ENCODE measurements at places on chromosomes 3 and 15. TPM values are rescaled to one million over a fixed set of nuclear protein-coding genes. Genes with fewer than 3 reads are reported as not detected.

DNA sequence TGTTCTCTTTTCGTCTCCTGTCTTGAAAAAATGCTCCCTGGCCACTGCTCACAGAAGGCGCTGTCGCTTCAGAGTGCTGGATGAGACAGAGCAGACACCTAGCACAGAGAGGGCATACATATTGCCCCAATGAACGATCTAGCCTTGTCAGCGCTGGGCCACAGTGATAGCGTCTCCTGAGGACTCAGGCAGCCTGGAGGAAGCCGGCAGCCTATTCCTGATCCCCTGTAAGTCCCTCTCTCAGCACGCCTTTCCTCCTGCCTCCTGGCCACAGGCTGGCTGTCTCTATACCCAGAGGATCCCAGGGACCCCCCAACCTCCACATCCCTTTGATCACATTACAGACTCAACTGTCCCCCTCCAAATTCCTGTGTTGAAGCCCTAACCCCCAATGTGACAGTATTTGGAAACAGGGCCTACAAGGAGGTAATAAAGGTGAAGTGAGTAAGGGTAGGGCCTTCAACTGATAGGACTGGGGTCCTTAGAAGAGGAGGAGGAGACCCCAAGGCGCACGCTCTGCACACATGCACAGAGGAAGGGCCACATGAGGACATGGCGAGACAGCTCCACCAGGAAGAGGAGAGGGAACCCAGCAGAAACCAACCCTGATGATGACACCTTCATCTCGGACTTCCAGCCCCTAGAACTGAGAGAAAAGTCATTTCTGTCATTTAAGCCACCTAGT, 7.5 kb downstream of the PLA2G4F start:
- H3K27me3 ChIP-seq, result no peaks in the 10 kb centered on the region
- peak; percentile 13 for DNase-seq
- peaks cover 27% of the 10 kb centered on the region for H3K4me1 ChIP-seq
- no peak overlapping the region for H3K27ac ChIP-seq
- no peaks in the 10 kb centered on the region for H3K36me3 ChIP-seq

GRCh38 chr3:149716984-149717383, 35.3 kb downstream of the COMMD2 start:
- no peak overlapping the region for H3K27ac ChIP-seq
- H3K27me3 ChIP-seq, result no peaks in the 10 kb centered on the region
- H3K4me1 ChIP-seq, result peaks cover 9% of the 10 kb centered on the region
- DNase-seq, result no peak
- H3K4me3 ChIP-seq, result peak overlapping the region; percentile 20

DNA sequence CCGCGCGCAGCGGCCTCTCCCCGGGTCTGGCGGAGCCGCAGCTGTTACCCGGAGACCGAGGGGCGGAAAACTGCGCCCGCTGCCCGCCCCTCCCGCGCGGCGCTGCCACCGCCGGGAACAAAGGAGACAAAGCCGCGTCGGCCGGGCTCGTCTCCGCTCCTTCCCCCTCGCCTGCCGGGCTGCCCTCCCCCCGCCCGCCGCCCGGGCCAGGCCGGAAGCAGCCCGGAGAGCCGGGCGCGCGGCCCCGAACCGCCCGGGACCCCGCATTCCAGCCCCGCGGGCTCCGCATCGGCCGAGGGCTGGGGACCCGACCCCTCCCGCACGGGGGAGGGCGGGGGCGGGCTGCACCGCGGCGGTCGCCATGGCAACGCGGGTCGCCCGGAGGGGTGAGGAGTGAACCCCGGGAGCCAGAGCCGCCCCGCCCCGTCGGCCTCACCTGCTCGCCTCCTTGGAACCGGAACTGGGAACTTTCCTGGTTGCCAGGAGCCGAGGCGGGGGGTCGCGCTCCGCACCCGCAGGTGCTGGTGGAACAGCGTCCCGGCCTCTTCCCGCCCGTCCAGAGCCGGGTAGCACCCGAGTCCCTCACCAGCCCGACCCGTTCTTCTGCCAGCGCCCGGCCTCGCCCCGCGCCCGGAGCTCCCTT, 448 bp downstream of the PLXNB1 start:
- H3K27ac ChIP-seq, result peak overlapping the region; percentile 90
- peaks cover 79% of the 10 kb centered on the region for H3K4me1 ChIP-seq
- no peaks in the 10 kb centered on the region for H3K27me3 ChIP-seq

- no peak overlapping the region for H3K4me3 ChIP-seq
- no peak for DNase-seq
- H3K27ac ChIP-seq, result no peak overlapping the region
- peaks cover 10% of the 10 kb centered on the region for H3K27me3 ChIP-seq
- H3K4me1 ChIP-seq, result peaks cover 29% of the 10 kb centered on the region
These were observed 58.8 kb upstream of the GOLGA8A start for GRCh38 chr15:34496207-34496995.

GRCh38 chr15:42147431-42147735, 9.1 kb downstream of the PLA2G4F start:
- no peak overlapping the region for H3K4me3 ChIP-seq
- H3K36me3 ChIP-seq, result no peaks in the 10 kb centered on the region
- no peak overlapping the region for H3K27ac ChIP-seq
- H3K4me1 ChIP-seq, result peaks cover 9% of the 10 kb centered on the region
- no peak for DNase-seq
- no peaks in the 10 kb centered on the region for H3K27me3 ChIP-seq

DNA sequence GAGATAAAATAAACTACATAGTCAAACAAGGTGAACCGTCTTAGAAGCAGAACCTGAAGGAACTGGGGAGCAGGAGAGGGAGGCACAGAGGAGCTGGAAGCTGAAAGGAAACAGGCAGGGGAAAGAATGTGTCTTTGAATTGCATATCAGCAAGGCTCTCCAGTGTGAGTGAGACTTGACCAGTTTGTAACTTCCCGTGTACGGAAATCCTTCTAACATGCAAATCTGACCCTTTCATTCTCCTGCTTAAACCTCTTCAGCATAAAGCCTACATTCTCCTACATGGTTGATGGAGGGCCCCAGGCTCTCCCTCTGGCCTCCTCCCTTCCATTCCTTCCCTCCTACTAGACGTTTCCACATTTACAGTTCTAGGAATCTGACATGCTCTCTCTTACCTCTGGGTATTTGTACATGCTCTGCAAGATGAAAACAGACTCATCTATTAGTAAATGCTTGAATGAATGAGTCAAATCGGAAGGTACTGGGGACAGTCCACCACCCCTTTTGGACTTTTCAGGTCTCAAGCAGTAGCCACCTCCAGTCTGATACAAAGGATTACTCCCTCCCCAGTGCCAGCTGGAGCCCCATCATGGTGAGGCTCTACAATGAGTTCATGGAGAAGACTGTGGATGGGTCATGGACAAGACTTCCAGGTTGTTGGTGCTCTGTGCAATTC, 6.1 kb upstream of the SLC25A38 start:
- H3K4me3 ChIP-seq, result no peak overlapping the region
- no peak overlapping the region for H3K27ac ChIP-seq
- H3K27me3 ChIP-seq, result no peaks in the 10 kb centered on the region

TUSC7 gene
- not detected for total RNA-seq

GRCh38 chr3:31561891-31562290, 29.2 kb downstream of the STT3B start:
- no peaks in the 10 kb centered on the region for H3K27me3 ChIP-seq
- H3K4me1 ChIP-seq, result peaks cover 50% of the 10 kb centered on the region
- no peaks in the 10 kb centered on the region for H3K36me3 ChIP-seq
- DNase-seq, result no peak
- H3K27ac ChIP-seq, result no peak overlapping the region
- no peak overlapping the region for H3K4me3 ChIP-seq

- H3K27me3 ChIP-seq, result no peaks in the 10 kb centered on the region
- H3K27ac ChIP-seq, result no peak overlapping the region
- H3K4me3 ChIP-seq, result no peak overlapping the region
- no peak for DNase-seq
- H3K36me3 ChIP-seq, result peaks cover 8% of the 10 kb centered on the region
These were observed 262.6 kb upstream of the TPM1 start for GRCh38 chr15:62779899-62780298.

GRCh38 chr3:66383998-66384745, 116.7 kb downstream of the LRIG1 start:
- H3K4me1 ChIP-seq, result peaks cover 20% of the 10 kb centered on the region
- H3K4me3 ChIP-seq, result no peak overlapping the region
- peaks cover 72% of the 10 kb centered on the region for H3K36me3 ChIP-seq
- DNase-seq, result no peak
- H3K27ac ChIP-seq, result no peak overlapping the region

DNA sequence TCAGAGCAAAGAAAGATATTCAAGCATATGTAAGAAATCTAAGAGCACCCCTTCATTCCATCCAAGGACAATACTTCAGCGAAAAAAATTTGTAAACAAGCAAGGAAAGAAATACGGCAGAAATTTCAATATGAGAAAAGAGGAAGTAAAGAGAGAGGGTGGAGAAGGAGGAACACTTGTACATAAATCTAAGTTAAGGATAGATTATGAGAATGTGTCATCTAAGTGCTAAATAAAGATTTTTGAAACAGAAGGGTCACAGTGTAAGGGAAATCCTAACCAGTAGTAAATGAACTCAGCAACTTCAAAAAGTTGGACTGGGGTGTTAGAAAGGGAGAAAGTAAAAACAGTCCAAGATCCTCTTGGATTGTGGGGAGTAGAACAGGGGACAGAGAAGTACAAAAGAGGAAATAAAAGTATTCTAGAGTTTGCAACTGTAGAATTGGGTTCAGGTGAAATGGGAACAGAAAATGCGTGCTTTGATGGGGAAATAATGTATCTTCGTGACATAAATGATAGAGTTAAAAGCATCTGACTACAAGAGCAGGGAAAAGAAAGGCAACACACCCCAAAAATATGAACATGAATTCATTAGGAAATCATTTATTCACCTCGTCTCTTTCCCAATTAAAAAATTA, 68.5 kb upstream of the ATP13A5 start:
- no peaks in the 10 kb centered on the region for H3K27me3 ChIP-seq
- no peak for DNase-seq
- H3K4me1 ChIP-seq, result no peaks in the 10 kb centered on the region
- no peak overlapping the region for H3K4me3 ChIP-seq

GRCh38 chr3:198106265-198106664, 146.2 kb downstream of the LMLN start:
- no peaks in the 10 kb centered on the region for H3K27me3 ChIP-seq
- H3K36me3 ChIP-seq, result no peaks in the 10 kb centered on the region
- H3K27ac ChIP-seq, result no peak overlapping the region
- DNase-seq, result no peak
- H3K4me3 ChIP-seq, result no peak overlapping the region

GHSR gene
- not detected for total RNA-seq

DNA sequence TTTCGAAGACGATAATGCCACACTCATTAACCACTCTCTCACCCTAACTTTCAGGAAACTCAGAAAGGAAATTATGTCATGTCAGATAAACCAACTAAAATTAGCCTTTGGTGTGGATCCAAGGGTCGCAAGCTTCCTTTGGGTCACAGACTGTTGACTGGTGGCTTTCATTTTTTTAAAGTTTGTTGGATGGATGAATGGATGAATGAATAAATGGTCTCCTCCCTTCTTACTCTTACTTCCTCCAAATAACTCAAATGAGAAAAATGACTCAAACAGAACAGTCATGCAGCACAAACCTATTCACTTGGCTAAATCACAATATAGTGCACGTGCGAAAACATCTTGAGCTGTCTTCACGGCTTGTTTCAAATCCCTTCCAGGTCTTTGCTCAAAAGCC, 82.9 kb upstream of the HACD2 start:
- H3K27me3 ChIP-seq, result no peaks in the 10 kb centered on the region
- H3K27ac ChIP-seq, result no peak overlapping the region
- no peak for DNase-seq
- peaks cover 51% of the 10 kb centered on the region for H3K4me1 ChIP-seq

- H3K4me1 ChIP-seq, result peaks cover 9% of the 10 kb centered on the region
- no peaks in the 10 kb centered on the region for H3K36me3 ChIP-seq
- H3K4me3 ChIP-seq, result no peak overlapping the region
- H3K27me3 ChIP-seq, result no peaks in the 10 kb centered on the region
- DNase-seq, result no peak
- no peak overlapping the region for H3K27ac ChIP-seq
These were observed 178.8 kb downstream of the TNIK start for GRCh38 chr3:171281256-171281992.

GRCh38 chr3:14674841-14675240, at the start of gene C3orf20:
Gene C3orf20 (plus strand): TSS chr3:14675141. CDS start chr3:14682714, 7,573 bp downstream.
- H3K4me3 ChIP-seq, result no peak within 1 kb of the TSS
- peaks cover 32% of the 10 kb centered on the region for H3K36me3 ChIP-seq
- H3K27ac ChIP-seq, result no peak within 1 kb of the TSS
- H3K27me3 ChIP-seq, result no peaks in the 10 kb centered on the region
- no peaks in the 10 kb centered on the region for H3K4me1 ChIP-seq

DNA sequence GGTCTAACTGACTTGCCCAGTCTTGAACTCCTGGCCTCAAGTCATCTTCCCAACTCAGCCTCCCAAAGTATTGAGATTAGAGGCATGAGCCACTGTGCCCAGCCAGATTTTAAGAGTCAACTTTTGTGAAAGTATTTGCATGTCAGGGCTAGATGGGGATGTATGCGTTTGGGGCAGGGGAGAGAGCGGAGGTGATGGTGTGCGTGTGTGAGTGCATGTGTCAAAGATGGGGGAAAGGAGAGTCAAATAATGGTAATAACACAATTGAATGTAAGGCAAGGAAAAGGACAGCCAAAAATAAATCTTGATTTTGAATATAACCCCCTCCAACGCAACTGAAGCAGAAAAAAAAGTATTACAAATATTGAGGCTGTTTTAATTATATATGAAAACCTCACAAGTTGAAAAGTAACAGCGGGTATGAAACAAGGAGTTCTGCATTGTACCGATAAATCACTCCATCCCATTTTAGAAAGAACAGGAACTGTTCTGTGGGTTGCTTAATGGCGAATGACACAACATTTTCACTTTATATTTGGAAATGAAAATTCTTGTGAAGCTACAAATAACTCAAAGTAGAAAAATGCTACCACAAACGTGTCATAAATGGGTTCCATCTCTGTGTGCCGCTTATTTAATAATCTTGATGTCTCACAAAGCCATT, 29.9 kb upstream of the LDHAL6B start:
- H3K27ac ChIP-seq, result peak overlapping the region; percentile 72
- peaks cover 13% of the 10 kb centered on the region for H3K4me1 ChIP-seq
- H3K36me3 ChIP-seq, result peaks cover 61% of the 10 kb centered on the region
- H3K4me3 ChIP-seq, result no peak overlapping the region

- H3K36me3 ChIP-seq, result no peaks in the 10 kb centered on the region
- no peaks in the 10 kb centered on the region for H3K27me3 ChIP-seq
- no peak for DNase-seq
- H3K4me1 ChIP-seq, result peaks cover 7% of the 10 kb centered on the region
- H3K27ac ChIP-seq, result no peak overlapping the region
These were observed 4.2 kb upstream of the NPHP3 start for GRCh38 chr3:132726341-132726823.

HRG gene
- total RNA-seq, result not detected

- H3K4me1 ChIP-seq, result peaks cover 4% of the 10 kb centered on the region
- no peaks in the 10 kb centered on the region for H3K27me3 ChIP-seq
- no peak overlapping the region for H3K4me3 ChIP-seq
- no peak overlapping the region for H3K27ac ChIP-seq
These were observed 155.7 kb downstream of the LPP start for GRCh38 chr3:188309437-188310269.
